Fibroblast of skin of left biceps (primary cell): ENCODE measurements at places on chromosomes 7 and 10.
A peak's percentile ranks its signal among the peaks of the same experiment; 100 is the strongest.

GRCh38 chr10:99860466-99860865 is 78.0 kb downstream of the ABCC2 start:
- DNase-seq, result no peak

DNA sequence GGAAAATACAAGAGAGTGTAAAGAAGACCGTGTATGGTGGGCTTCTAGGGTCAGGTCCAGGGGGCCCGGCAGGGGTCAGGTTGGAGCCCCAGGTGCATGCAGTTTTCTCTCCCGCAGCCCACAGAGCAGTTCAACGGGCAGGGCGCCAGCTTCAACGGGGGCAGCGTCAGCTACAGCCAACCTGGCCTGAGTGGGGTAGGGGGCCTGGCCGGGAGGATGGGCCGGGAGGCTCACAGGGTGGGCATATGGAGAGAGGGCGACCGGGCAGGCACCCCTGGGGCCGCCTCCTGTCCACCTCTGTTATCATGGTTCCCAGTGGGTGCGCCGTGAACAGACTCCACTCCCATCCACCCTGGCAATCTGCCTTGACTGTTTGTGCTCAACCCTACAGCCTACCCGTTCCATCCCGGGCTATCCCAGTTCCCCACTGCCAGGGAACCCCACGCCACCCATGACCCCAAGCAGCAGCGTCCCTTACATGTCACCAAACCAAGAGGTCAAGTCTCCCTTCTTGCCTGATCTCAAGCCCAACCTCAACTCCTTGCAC is 11.5 kb downstream of the ZMIZ2 start:
- no peak for DNase-seq

GRCh38 chr7:91264924-91265681 is 870 bp downstream of the FZD1 start:
- DNase-seq, result no peak

DNA sequence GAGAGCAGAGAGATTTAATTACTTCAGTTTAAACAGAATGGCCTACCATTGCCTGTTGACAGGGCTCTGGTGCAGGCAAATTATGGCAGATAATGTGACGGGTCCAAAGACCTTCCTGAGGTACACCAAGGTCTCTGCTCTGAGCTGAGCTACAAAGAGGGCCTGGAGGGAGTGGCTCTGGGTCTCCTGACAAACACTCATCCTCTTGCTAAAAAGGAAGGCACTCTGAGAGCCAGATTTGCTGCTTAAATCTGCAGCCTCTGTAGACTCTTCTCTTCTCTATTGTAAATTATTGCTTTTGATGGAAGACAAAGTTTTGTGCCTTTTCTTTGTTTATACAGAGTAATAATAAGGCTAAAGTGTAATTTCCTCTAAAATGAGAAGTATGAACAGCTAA is 529.5 kb upstream of the FZD8 start:
- DNase-seq, result no peak

DNA sequence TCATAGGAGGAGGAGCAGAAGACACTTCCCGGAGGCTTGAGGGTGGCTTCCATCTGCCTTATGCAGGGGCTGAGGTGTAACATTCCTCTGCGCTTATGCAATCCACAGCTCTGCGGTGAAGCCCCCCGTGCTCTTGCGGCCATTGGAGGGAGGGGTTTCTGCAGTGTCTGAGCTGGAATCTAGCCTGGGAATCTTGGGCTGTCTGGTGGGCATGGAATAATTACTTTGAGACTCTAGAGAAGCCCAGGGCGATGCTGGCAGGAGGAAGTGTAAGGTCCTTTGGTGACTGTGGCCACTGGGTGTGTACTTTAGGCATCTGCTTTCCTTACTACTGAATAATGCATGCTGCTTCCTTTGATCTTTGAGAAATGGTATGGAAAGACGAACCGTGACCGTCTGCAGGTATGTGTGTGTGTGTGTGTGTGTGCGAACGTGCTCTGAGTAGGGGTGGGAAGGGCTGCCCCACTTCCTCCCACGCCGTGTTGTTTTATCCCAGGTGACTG is 181.0 kb downstream of the PRPF18 start:
- DNase-seq, result no peak

DNA sequence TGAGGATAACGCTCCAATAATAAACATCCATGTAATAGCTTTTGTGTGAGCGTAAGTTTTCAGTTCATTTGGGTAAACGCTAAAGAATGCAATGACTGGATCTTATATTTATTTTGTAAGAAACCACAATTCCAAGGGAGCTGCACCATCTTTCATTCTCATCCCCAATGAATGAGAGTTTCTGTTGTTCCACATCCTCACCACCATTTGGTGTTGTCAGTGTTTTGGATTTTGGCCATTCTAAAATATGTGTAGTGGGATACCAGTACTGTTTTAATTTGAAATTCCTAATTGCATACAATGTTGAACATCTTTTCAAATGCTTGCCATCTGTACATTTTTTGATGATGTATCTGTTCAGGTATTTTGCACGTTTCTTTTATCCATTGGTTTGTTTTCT is 50.9 kb upstream of the SEMA3D start:
- DNase-seq, result peak; percentile 35

DNA sequence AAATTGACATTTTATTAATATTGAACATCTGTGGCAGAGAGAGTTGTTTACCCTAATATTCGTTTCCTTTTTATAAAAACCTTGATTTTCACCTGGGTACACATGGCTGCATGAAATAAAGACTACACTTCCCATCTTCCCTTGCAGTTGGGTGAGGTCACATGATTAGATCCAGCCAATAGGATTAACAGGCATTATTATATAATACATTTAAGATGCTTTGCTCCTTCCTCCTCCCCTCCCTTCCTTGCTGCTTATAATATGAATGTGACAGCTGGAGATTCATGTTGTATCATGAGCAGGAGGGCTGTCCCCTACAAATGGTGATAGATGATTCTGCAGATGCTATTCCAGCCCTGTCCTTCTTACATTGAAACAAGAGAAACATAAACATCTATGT is 146.6 kb downstream of the SH2D4B start:
- DNase-seq, result no peak

DNA sequence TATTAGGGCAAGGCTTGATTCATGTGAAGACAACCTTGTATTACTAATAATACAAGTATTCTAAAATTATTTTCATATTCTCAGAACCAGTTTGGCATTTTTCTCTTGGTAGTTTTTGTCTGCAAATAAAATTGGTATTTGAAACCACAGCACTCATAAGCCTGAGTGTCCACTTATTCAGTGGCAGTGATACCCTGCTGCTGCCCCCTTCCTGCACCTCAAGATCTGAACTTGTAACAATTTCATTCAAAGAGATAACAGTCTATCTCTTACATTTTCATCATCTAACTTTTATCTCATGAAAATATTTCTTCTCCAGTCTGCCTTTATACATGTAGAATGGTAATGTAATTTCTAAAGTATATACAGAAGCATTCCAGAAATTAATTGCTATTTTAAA is 9.3 kb downstream of the TFAM start:
- no peak for DNase-seq

DNA sequence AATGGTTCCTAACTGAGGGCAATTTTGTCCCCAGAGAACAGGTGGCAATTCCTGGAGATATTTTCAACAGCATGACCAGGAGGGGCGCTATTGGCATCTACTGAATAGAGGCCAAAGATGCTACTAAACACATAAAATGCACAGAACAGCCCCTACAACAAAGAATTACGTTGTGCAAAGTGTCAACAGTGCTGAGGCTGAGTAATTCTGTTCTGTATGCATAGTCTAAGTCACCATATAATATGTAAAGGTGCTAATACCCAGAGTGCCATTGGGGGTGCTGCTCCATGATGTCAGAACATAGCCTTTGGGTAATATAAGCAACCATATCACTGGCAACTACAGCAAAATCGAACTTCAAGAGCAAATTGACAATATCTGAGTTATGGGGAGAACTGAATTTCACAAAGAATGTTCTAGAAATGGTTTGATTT is 213.3 kb upstream of the PHYHIPL start:
- no peak for DNase-seq

- no peak for DNase-seq
Observed at GRCh38 chr10:68813559-68813958, 13.8 kb upstream of the STOX1 start.

- DNase-seq, result peak; percentile 98
Observed at GRCh38 chr7:101882595-101883564, 65.5 kb downstream of the CUX1 start.

GRCh38 chr10:43674553-43675210 is 26.0 kb upstream of the ZNF32 start:
- no peak for DNase-seq

DNA sequence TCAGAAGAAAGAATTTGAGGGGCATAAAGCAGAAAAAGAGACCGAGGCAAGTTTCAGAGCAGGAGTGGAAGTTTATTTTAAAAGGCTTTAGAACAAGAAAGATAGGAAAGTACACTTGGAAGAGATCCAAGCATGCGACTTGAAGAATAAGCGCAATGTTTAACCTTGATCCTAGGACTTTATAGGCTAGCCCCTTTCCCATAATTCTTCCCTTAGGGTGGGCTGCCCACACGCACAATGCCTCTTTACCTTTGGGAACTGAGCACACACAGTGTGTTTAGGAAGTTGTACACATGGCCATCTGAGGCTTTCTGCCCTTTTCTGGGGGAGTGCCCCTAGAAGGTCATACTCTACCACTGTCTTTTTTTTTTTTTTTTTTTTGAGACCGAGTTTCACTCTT is 11.2 kb upstream of the GSTO1 start:
- DNase-seq, result no peak

DNA sequence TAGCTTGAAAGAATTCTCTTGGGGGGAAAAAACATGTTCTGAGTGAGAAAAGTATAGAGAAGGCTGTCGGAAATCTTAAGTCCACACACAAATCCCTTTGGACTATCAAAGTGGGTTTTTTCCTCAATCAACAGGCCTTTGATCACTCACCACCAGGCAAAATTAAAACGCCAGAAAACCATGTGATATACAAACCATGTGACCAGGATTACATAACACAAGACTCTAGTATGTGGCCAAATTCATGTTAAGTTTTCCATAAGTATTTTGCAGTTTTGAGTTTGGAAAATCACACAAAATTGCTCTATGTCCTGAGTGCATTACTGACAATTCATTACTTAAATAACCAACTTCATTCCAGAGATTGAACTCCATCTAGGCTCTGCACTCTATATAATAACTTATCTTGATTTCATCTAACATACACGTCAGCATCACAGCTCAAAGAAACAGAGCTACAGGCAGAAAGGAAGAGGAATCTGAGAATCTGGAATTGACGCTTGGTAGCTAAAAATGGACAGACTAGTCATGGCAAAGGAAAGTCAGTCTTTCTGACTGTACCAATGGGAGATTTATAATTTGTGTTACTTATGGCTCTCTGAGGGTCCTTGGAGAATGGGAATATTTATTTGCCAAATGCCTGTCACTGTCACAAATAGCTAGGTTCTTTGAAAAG is 383.5 kb downstream of the SFMBT2 start:
- DNase-seq, result no peak

DNA sequence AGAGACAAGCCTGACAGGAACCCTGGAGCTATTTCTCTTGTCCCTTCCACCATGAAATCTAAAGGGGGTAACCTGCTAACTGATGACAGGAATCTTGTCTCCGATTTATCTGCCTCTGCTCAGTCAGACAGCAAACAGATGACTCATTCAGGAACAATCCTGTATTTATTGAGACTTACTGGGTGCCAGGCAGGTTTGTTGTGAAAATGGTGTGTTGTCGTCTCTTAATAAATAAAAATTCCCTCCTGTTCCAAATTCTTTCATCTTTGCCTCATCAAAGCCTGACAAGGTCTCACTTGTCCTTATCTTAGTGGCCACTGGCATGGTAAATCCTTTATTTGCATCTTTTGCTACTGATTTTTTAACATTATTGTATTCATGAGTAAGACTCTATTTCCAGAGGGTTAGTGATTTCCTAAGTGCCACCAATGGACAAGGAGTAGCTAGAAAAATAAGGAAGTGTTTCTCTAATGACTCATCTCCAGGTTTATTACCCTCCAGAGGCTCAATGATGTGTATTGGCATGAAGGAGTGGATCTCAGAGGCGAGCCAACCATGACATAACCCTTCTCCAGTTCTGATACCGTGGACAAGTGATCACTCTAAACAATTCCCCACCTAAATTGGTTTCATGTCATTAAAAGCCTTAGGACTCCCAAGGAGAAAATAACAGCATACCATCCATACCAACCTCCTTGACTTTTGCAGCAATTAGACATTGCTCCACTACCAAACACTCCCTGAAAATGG is 724.0 kb downstream of the GRID1 start:
- peak; percentile 43 for DNase-seq

DNA sequence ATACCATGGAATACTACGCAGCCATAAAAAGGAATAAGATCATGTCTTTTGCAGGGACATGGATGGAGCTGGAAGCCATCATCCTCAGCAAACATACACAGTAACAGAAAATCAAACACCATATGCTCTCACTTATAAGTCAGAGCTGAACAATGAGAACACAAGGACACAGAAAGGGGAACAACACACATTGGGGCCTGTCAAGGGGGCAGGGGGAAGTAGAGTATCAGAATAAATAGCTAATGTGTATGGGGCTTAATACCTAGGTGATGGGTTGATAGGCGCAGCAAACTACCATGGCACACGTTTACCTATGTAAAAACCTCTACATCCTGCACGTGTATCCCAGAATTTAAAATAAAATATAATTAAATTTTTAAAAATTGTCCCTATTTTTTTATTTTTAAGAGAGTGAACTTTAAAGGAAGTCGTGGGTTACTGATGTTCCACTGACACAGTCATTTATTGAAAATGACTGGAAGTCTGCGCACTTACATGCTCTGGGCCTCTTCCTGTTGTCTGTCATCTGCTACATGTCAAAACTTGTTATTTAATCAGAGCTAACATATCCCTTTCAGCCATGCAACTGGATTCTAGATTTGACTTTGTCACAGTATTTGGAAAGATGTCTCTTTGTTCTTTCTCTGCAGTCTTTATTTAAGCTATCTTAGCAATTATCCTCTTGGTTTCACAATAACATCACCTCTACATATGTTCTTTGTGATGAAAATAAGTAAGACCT is 73.7 kb upstream of the ABCB5 start:
- DNase-seq, result no peak

GRCh38 chr7:135537905-135538304 is 19.8 kb upstream of the NUP205 start:
- DNase-seq, result no peak

- DNase-seq, result no peak
Observed at GRCh38 chr7:122133477-122133876, 10.6 kb downstream of the AASS start.

GRCh38 chr7:4074407-4074806 is 607.7 kb upstream of the FOXK1 start:
- DNase-seq, result no peak

GRCh38 chr7:2882111-2882510 is 38.0 kb upstream of the GNA12 start:
- DNase-seq, result no peak
